ENCODE measurements at places on chromosomes 6 and 20.

DNA sequence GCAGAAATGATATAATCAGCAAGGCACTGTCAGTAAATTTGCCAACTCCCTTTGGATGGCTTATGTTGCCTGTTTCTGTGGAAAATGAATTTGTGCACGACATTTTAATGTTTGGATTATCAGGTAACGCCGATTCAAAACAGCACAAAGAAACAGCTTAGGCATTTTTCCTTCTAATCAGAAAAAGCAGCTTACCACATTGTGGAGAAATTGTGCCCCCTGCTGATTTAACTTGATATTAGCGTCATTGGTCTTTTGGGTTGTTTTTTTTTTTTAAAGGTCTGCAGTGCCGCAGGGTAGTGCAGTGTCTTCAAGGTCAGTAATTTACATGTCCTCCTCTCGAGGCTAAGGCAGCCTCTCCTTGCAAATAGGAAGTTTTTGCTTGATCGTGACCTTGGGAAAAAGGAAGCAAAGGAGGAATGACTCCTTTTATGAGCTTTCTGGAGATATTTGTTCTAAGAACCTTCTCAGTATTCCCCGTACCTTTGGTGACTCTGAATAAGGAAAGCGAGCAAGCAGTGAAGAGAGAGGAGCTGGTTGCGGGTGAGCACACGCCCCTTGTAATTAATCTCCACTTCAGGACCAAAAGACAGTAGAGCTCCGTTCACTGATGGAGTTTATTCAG lies 79.1 kb downstream of the ELOVL4 start:
- DNase-seq = peak; percentile 78

DNA sequence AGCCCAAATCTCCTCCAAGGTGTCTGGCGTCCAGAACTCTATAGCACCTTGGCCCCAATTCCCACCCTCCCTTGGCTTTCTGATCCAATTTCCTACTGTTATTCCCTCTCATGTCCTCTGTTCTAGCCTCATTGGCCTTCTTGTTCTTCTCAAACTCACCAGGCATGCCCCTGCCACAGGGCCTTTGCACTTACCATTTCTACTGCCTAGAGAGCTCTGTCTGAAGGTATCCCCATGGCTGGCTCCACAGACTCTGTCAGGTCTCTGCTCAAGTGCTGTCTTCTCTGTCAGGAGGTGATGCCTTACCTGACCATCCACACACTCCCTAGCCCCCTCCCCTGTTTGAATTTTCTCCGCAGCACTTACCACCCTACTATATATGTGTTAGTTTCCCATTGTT lies 5.6 kb upstream of the BMP6 start:
- no peak for DNase-seq

DNA sequence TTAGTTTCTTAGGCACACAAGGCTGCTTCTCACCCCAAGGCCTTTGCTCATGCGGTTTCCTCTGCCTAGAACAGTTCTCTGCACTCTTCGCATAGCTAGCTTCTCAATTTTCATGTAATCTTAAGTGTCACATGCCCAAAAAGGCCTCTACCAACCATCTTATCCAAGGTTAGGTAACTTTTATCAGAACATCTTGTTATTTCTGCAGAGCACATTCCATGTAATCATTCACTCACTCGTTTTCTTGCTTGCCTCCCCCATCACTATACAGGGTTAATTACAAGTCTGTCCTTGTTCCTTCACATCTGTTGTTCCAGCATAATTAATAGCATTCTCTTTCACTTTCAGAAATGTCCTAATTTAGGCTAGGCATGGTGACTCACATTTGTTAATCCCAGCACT lies 53.8 kb downstream of the NCOA6 start:
- no peak for DNase-seq

GRCh38 chr6:24307881-24308280 lies 50.0 kb downstream of the DCDC2 start:
- DNase-seq = no peak

GRCh38 chr6:106501960-106502371 lies 127.3 kb downstream of the RTN4IP1 start:
- no peak for DNase-seq

DNA sequence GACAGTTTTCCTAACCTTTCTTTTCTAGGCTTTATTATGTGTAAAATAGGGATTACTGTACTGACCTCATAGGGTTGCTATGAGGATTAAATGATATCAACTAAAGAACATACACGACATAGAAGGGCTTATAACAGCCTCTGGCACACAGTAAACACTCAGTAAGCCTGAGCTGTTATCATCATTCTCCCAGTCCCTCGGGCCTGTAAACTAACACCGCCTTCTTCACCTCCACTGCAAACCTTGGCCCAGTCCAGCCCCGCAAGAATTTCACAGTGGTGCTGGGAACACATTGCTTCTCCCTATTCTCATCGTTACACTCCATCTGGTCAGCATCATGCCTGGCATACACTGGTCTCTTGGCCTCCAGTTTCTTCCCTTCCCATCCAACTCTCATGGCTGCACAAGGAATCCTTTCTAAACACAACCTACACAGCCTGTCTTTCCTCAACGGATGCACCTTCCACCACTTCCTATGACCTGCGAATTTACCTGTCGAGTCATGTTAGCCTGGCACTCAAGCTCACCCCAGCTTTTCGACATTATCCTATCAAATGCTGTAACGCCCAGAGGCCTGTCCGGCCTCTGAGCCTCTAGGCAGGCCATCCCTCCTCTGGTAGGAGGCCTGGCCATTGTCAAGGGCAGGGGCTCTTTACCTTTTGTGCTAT lies 92.1 kb downstream of the FYN start:
- DNase-seq = no peak

- no peak for DNase-seq
These were observed 24.3 kb upstream of the MCUR1 start for GRCh38 chr6:13838616-13839015.
